Left forelimb (tissue), 1 donor: ENCODE measurements at places on chromosomes 12 and 14.

DNA sequence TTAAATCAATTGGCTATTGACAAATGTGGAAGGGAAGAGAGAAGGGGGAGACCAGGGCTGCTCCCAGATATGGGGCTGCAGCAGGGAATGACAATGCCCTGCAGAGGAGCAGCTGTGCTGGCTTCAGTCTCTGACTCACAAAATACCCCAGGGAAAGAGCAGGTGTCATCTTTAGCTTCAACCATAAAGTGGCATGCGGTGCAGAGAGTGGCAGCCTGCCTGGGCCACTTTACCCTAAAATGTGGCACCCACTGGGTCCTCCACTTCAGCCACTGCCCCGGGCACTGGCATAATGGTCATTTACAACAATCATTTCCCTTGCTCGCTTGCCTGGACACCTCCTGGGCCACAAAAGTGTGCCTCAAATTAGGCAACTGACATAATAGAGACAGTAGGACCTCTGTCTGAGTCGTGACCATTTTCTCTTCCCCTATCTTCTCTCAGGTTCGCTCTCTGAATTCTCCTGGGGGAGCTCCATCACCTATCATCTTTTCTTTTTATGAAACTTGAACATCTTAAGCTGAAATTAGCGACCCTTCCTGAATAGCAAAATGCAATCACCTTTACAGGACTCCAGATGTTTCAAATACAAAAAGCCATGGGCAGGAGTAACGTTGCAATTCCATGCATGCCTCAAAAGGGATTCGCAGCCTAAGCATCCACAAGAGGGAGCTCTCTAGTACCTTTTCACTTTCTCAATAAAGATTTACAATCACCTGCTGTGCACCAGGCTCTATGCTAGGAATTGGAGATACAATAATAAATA, 179.9 kb upstream of the ATF7IP start:
- DNase-seq = no peak

GRCh38 chr12:4178424-4179170, 95.0 kb upstream of the CCND2 start:
- DNase-seq = no peak

DNA sequence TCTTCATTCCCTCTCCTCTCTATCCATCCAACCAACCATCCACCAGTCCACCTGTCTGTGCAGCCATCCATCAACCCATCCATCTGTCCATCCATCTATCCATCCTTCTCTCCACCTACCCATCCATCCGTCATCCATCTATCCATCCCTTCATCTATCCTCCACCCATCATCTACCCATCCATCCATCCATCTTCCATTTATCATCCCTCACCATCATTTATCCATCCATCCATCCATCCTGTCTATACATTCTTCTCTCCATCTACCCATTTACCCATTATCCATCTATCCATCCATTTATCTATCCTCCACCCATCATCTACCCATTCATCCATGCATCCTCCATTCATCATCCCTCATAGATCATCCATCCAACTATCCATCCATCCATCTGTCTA, 24.4 kb downstream of the AACS start:
- no peak for DNase-seq

- no peak for DNase-seq
Measured at GRCh38 chr12:95742586-95742985, 48.0 kb downstream of the NTN4 start.

DNA sequence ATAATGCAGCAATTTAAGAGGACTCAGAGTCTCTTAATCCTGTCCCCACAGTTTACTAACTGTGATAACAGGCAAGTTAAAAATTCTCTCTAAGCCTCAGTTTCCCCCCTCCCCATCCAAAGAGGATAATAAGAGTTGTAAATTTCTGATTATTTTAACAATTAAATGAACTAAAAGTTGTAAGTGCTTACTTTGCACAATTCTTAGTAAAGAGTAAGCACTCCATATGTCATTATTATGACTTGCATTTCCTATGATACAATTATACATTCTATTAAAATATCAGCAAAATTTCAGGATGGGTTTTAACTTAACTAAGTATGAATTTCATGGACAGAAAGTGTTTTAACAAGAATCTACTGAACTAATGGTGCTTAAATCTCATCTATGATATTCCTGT, 80.1 kb downstream of the NELL2 start:
- DNase-seq = no peak

DNA sequence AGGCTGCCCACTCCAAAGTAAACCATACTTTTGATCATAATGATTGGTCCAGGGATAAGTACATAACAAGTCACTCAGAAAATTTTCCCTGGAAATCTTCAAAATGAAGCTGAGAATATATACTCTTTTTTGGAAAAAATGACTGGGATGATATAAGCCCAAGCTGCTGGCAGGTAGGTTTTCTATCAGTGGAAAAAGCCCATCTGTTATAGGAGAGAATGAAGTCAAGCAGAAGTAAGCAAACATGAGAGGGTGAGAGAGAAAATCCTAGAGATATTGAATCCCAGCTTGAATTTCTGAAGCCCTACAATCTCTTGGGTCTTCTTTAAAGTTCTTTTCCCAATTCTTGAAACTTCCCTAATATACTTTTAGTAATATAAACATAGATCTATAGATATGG, 37.3 kb upstream of the ZDHHC17 start:
- no peak for DNase-seq

- DNase-seq = no peak
Measured at GRCh38 chr12:57465747-57466505, 6.3 kb downstream of the GLI1 start.

DNA sequence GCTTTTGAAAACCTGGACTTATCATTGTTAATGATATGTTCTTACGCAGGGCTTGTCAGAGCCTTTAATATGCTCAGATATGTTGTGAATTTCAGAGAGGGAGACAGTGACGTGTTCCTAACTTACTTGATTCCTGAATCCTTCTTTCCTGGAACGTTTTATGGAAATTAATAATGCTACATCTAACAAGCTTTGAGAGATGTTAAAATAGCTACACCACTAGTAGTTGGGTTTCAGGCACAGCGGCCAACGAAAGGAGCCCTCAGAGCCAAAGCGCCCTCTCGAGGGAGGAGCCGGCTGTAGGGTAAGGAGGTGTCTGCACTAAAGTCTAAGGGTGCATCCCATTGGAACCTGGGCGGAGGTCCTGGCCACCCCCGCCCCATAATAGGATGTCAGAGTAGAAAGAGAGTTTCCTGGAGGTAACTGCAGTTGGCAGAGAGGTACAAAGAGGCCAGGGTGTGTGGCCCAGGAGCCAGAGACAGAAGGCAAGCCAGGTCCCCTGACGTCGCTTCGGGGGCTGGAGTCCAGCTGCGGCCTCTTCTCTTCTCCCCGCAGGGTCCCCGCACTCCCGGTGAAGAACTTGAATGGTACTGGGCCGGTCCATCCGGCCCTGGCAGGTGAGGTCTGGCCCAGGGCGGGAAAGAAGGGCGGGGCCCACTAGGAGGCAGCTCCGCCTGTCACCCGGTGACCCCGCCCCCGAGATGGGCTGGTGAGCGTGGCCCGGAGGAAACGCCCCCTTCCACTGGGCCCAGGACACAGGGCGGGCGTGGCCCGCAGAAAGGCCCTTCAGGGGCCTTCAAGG, 36.3 kb downstream of the DTX1 start:
- no peak for DNase-seq

DNA sequence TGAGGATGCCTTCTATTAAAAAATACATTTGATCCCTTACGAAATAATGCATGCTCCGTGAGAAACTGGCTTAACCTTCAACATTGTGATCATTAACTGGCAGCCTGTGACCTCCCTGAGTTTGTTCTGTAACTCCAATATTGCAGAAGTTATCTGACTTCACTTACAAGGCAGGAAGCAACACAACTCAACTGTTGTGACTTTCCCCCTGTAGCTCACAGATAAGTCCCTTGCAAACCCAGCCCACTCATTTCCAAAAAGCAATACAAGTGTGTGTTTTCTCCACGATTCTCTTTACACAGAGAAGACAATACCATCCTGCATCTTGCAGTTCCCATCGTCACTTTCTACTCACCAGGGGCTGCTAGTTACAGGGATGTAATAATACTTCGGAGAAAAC, 304.7 kb upstream of the TMEM132C start:
- no peak for DNase-seq
